Ureter (tissue), 1 donor: ENCODE measurements at places on chromosomes 7 and 10.
A peak's percentile ranks its signal among the peaks of the same experiment; 100 is the strongest.

DNA sequence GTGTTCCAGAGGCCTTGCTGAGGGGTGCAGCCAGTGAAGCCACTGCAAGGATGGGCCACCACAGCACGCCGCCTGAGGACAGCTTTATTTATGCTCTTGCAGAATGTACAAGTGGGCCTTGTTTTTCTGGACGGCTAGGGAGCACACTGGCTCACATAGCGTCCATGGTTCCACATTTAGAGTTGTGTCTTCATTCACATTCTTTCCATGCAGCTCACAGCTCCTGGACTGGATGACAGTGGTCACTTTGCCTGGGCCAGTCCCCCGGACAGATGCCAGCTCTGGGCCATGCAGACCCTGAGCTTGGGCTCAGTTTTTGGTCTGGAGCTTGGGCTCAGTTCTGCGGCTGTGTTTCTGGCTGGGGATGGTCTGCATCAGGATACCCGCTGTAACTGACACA, 2.6 kb upstream of the C10orf71 start:
- no peak for DNase-seq

DNA sequence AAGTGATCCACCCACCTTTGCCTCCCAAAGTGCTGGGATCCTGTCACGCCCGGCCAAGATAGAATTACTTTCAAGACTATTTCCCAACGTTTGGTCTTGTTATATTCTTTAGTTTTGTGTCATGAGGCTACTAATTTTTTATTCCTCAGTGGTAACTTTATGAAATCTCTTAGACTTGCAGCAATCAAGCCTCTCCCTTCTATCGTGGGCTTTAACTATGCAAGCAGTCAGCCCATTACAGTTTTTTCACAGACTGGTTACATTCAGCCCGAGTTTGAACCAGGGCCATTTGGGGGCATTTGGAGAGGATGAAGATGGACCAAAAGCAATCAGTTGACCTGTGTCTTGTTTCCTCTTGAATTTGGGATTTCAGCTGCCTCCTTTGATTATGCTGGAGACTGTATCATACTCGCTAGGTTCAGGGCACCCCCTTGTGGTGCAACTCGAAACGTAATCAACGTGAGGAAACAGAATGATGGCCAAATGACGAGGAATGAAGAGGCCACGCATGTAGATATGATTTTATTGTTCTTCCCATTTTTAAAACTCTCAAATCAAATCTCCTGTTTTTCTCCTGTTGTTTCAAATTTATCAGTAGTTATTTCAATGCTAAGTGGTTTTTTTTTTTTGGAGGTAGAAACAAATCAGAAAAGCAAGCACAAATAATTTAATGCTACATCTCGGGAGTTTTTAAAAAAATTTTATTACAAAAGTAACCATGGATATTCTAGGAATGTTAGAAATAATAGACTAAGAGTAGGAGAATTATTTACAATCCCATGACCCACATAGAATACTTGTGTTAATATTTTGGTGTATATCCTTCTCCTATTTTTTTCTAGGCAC, 151.6 kb downstream of the KIAA1217 start:
- peak; percentile 57 for DNase-seq

- DNase-seq = no peak
These were observed 94.8 kb downstream of the ITIH5 start for GRCh38 chr10:7571981-7572380.

GRCh38 chr7:77971726-77972125, 173.2 kb downstream of the PHTF2 start:
- DNase-seq = no peak

- DNase-seq = no peak
These were observed 38.6 kb upstream of the RSBN1L start for GRCh38 chr7:77657427-77658224.

DNA sequence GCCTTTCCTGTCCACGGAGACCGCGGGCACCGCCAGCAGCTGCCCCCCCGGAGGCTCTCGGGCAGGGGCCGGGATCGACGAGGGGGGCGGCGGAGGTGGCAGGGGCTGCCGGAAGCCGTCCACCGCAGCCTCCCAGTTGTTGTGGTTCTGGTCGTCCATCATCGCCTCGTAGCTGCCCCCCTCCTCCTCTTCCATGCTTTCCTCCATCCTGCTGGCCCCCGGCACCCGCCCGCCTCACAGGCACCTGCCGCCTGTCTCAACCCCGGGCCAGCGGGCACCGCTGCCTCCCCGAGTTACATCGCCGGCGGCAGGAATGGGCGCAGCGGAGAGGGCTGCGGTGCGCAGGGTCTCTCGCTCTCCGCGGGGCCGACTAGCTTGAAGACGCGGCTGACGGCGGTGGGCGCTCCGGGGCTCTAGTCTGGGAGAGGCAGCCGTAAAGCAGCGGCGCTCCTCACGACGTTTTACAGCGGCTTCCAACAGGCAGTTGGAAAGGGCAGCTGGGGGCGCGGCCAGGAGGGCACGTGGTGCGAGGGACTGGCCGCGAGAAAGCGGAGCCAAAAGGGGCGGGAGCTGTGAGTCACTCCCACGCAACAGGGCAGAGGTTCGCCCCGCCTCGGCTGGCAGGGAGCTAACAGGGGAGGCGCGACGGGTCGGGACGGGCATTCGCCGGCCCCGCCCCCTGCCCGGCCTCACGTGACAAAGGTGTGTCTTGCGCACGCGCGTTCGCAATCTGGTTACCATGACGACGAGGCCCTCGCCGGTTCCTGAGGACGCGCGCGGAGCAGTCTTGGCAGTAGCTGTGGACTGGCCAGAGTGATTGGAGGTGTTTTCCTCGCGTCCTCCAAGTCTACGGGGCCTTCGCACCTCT, at the start of gene CACUL1:
Gene CACUL1, minus strand, starts transcription at position 415 of the 868 bp plus-strand sequence. Its CDS starts 208 bp downstream, at position 207.
- peak; percentile 100 for DNase-seq

- DNase-seq = no peak
These were observed 288.9 kb downstream of the BBS9 start for GRCh38 chr7:33418251-33418701.
